ENCODE measurements at places on chromosomes 12 and 14. TPM values are rescaled to one million over a fixed set of nuclear protein-coding genes. Genes with fewer than 3 reads are reported as not detected.

Gene ARMH4
- 36.2 TPM for total RNA-seq

Gene IFNG-AS1
- not detected for total RNA-seq

Gene ISCA2
- 40.6 TPM for total RNA-seq

Gene KLRC4
- not detected for total RNA-seq

Gene PDE3A
- 2.4 TPM for total RNA-seq

Gene FAR2
- 13.6 TPM for total RNA-seq

Gene PGF
- total RNA-seq = 2.9 TPM

Gene SLC5A8
- total RNA-seq = not detected

DNA sequence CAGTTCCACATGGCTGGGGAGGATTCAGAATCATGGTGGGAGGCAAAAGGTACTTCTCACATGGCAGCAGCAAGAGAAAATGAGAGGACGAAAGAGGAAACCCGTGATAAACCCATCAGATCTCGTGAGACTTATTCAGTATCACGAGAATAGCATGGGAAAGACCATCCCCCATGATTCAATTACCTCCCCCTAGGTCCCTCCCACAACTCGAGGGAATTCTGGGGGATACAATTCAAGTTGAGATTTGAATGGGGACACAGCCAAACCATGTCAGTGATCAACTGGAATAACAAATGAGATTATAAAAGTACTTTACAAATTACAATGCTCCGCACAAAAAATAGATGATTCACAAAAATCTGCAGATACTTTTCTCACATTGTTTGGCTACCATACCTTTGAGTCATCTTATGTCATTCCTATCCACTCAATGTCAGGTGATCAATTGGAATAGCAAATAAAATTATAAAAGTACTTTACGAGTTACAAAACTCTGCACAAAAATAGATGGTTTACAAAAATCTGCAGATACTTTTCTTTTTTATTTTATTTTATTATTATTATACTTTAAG lies 338.9 kb downstream of the C12orf50 start:
- DNase-seq = no peak

- DNase-seq = no peak
Measured at GRCh38 chr12:62654326-62655241, 188.0 kb downstream of the MON2 start.

- DNase-seq = no peak
Measured at GRCh38 chr14:100673085-100673806, 53.4 kb upstream of the DLK1 start.

DNA sequence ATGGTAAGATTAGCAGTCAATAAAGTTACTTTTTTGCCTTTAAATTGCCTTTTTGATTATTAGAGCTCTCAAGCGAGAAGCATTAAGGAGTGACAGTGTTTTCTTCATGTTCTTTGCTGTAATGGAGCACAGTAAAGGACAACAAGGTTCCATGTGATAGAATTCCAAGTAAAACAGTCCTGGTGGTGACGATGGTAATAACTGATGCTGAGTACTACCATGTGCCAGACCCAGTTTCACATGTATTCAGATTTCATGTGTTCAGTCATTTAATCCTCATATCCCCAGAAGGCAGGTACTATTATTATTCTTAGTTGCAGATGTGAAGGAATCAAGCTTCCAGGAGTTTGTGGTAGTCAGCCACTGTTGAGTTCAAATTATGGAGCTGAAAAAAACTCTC lies 79.0 kb downstream of the FRMD6 start:
- DNase-seq = no peak

- DNase-seq = no peak
Measured at GRCh38 chr12:3647504-3647903, 105.4 kb downstream of the CRACR2A start.

GRCh38 chr12:31368666-31369361 lies 42.9 kb upstream of the SINHCAF start:
- DNase-seq = no peak

DNA sequence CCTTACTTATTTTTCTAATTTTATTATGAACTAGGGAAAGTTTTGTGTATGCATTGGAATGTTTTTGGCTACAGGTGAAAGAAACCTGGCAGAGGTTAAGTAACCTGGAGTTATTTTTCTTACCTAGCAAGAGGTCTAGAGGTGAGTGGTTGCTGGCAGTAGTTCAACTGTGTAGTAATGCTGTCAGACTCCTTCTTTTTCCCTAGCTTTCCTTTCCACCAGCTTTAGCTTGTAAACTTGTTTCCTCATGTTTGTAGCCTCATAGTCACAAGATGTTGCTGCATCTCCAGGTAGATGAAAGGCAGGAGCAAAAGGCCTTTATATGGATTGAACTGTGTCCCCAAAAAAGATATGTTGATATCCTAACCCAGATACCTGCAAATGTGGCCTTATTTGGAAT lies 105.1 kb upstream of the AMIGO2 start:
- DNase-seq = no peak

- peak; percentile 48 for DNase-seq
Measured at GRCh38 chr14:68814539-68815297, 21.9 kb upstream of the ZFP36L1 start.

DNA sequence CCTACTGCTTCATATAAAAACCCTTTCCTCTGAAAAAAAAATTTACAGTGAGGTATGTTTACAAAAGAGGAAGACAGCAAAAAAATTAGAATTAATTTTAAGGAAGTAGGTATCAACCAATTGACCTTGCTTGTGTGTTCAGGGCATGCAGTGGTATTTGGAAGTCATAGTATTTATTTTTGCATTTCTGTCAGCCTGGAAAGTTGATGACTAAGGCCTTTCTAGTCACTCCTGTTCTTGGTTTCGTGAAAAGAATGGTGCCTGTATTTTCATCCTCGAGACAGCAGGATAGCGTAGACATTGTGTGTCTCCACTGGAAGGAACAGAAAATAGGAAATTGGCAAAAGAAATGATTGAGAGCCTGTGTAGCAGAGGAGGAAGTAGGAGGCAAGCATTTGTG lies 24.5 kb downstream of the SLC16A7 start:
- no peak for DNase-seq

GRCh38 chr12:123065676-123066383 lies 85.1 kb downstream of the PITPNM2 start:
- no peak for DNase-seq

DNA sequence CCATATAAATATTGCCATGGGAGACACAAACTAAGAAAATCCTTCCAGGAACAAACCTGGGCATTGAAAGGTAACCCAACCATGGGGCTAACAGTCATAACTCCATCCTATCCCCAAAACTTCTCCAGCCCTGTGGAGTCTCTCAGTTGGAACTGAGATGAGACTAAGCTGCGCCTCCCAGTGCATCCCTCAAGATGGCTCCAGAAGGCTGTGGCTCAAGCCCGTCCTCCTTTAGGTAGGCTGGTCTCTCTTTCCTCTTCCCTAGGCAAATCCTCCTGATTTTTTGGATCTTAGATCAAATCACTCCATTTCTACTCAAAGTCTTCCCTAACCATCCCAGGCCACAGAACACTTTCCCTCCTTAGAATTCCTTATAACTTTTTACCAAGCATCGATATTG lies 364.3 kb upstream of the CCDC196 start:
- DNase-seq = no peak

DNA sequence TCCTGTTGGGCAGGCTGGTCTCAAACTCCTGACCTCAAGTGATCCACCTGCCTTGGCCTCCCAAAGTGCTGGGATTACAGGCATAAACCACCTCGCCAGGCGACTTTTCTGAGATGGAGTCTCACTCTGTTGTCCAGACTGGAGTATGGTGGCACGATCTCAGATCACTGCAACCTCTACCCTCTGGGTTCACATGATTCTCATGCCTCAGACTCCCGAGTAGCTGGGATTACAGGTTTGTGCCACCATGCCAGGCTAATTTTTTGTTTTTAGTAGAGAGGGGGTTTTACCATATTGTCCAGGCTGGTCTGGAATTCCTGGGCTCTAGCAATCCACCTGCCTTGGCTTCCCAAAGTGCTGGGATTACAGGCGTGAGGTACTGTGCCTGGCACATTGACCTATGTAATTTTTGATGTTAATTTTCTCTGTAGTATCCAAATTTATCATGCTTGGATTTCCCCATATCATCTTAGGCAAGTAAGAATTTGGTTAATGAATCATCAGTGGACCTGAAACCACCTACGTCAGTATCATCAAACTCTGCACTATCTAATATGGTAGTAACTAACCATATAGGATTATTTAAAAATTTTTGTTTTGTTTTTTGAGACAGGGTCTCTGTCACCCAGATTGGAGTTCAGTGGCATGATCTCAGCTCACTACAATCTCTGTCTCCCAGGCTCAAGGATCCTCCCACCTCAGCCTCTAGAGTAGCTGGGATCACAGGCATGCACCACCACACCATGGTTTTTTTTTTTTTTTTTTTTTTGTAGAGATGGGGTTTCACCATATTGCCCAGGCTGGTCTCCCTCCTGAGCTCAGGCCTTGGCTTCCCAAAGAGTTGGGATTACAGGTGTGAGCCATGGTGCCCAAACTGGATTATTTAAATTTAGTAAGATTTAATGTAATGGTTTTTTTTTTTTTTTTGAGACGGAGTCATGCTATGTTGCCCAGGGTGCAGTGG lies 11.9 kb upstream of the ATP5F1B start:
- no peak for DNase-seq

- DNase-seq = no peak
Measured at GRCh38 chr14:78007160-78007559, 163.0 kb upstream of the NRXN3 start.

DNA sequence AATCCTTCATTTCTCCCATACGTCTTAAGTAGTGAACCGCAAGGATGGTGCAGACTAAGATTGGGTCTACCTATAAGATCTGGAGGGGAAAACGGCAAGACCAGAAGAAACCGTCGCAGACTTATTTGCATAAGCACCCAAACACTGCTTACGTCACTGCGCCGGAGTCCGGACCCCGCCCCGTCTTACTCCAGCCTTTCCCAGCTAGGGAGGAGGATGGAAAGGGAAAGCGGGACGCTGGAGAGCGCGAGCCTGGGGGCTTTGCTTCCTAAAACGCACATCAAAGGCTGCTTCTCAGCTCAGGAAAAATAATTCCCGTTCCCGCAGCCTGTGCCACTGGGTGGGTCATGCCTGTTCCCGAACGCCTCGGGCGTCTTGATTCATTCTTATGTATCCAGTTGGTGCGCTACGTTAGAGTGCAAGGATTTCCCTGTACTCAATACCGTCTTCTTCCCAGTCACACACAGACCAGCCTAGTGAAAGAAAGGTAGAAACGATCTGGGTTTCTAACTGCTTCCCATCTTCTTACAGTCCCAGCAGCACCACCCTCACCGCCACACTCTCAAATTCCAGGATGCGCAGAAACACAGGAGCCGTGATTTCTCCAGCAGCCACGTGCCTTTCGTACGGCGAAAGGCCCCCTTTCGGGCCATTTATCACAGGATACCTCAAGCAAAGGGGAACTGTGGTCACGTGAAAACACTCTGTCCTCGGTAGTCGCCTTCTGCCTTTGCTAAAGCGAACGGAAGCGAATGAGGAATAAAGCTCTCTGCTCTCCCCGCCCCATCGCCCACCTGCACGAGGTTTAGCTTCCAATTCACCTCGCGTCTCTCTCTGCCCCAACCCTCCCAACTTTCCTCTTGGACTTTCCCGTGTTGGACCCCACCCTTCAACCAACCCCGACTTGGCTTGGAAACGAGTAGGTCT lies 1.1 kb downstream of the SLC6A15 start:
- peak; percentile 57 for DNase-seq

DNA sequence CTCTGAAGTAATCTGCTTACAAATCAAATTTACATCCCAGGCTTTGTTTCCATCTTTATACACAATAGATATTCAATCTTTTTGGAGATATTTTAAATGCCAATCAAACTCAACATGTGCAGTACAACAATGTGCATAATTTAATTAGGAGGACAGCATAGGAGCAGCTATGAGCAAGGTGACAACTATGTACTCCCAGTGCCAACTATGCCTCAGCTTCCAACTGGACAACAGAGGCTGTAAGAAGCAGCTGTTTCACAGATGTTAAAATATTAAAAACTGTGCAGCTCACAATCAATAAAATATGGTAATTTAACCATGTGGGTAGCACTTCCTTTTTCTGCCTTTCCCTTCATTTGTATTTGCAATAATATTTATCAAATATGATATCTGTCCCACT lies 99.9 kb downstream of the ST8SIA1 start:
- DNase-seq = no peak

DNA sequence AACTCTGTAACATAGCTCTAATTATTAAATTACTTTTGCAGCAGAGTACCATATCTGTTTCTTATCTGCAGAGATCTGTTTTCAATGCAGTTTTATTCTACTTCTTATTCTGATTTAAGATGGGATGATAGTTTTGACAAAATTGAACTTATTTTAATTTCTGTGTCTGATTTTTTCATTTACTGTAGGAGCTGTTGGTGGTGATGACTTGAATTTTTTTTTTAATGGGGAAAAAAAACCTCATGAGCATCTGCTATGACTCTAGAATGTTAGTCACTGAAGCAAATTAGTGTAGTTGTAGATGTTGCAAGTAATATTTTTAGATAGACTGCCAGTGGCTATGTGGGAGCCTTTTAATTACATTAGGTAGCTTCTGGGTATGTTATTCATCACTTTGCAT lies 23.4 kb downstream of the DNM1L start:
- DNase-seq = no peak

- no peak for DNase-seq
Measured at GRCh38 chr12:89551747-89552146, 25.9 kb upstream of the POC1B start.

- no peak for DNase-seq
Measured at GRCh38 chr12:26732005-26732908, 100.7 kb downstream of the ITPR2 start.

GRCh38 chr12:7994731-7995205 lies 37.7 kb upstream of the FOXJ2 start:
- no peak for DNase-seq

GRCh38 chr12:52633383-52633782 lies 15.0 kb upstream of the KRT73 start:
- DNase-seq = no peak

DNA sequence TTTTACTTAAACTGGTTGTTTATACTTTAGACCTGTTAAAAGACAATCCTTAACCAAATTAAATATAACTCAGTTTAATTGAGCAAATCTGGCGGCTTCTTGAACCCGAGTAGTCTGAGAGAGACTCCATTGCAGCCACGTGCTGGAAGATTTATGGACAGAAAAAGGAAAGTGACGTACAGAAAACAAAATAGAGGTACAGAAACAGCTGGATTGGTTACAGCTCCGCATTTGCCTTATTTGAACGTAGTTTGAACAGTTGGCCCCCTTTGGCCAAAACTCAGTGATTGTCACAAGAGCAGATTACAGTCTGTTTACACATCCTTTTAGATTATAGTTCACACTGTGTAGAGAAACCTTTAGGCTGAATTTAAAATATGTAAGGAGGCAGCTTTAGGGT lies 155.9 kb downstream of the RAD51B start:
- no peak for DNase-seq

- no peak for DNase-seq
Measured at GRCh38 chr14:33617154-33617553, 333.7 kb downstream of the EGLN3 start.

- no peak for DNase-seq
Measured at GRCh38 chr12:113569806-113570205, 98.1 kb upstream of the LHX5 start.

DNA sequence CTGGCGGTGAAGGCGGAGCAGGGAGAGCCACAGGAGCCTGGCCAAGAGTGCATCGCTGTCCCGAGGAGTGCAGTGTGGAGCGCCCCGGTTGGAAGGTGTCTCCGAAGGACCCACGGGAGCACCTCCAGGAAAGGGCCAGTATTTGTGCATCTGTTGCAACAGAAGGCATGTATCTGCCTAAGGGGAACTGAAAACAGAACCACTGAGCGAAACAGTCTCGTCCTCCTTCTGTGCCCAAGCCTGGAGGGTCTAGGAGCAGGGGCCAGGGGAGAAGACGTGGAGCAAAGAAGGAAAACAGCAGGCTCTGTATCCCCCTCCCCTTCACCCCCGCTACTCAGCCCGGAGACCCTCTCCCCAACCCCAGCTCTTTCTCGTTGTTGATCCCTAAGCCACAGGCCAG lies 5.3 kb upstream of the LRRC10 start:
- DNase-seq = no peak

GRCh38 chr12:21774358-21775132 lies at the start of gene KCNJ8:
TSS of gene KCNJ8 (minus strand) at chr12:21774706. CDS start at chr12:21773616, 1,090 bp downstream.
- DNase-seq = peak; percentile 64
